Upper lobe of left lung (tissue), 6 donors: ENCODE measurements at places on chromosomes 3 and 15. TPM values are rescaled to one million over a fixed set of nuclear protein-coding genes. Genes with fewer than 3 reads are reported as not detected.

The SLC28A1 gene
- not detected for total RNA-seq

The TICRR gene
- total RNA-seq: 0.61 TPM

The XCR1 gene
- 0.47 TPM for total RNA-seq

The TPRG1 gene
- 24.5 TPM for total RNA-seq

The ALDH1A2 gene
- 7.3 TPM for total RNA-seq

The PP2D1 gene
- not detected for total RNA-seq

The PAQR5 gene
- total RNA-seq: 39.8 TPM

The PCSK6 gene
- total RNA-seq: 3.1 TPM

The NOX5 gene
- total RNA-seq: 0.20 TPM

The SAXO2 gene
- total RNA-seq: 2.5 TPM

The MEGF11 gene
- total RNA-seq: 3.5 TPM

The SEC22A gene
- 5.5 TPM for total RNA-seq

The CTXN2 gene
- total RNA-seq: not detected

The LXN gene
- 23.9 TPM for total RNA-seq

The TRIM69 gene
- total RNA-seq: 19.8 TPM

The TGM5 gene
- total RNA-seq: 0.30 TPM
